ENCODE measurements at places on chromosomes 3 and 15.

DNA sequence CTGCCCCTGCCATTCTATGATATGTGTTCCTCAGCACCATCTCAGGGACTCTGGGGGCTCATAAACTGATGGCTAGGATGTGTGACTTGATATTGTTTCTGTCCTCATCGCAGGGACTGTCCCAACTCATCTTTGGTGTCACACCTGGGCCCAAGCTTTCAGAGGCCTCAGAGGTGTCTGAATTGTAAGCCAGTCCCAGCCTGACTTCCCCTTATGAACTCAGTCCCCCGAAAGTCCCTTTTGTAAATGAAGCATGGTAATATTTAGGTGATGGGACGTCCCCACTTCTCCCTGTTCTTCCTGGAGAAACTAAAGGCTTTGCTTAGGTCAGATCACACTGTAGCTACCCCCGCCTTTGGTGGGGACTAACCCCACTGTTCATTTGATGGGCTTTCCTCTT lies 142.4 kb upstream of the TLE3 start:
- no peak for DNase-seq

GRCh38 chr3:56769116-56769707 lies 32.5 kb downstream of the ARHGEF3 start:
- no peak for DNase-seq

GRCh38 chr15:23913081-23913480 lies 226.0 kb upstream of the NDN start:
- no peak for DNase-seq

- no peak for DNase-seq
These were observed 74.7 kb upstream of the ATP10A start for GRCh38 chr15:25937796-25938195.

- no peak for DNase-seq
These were observed 31.4 kb upstream of the POU1F1 start for GRCh38 chr3:87307805-87308204.

DNA sequence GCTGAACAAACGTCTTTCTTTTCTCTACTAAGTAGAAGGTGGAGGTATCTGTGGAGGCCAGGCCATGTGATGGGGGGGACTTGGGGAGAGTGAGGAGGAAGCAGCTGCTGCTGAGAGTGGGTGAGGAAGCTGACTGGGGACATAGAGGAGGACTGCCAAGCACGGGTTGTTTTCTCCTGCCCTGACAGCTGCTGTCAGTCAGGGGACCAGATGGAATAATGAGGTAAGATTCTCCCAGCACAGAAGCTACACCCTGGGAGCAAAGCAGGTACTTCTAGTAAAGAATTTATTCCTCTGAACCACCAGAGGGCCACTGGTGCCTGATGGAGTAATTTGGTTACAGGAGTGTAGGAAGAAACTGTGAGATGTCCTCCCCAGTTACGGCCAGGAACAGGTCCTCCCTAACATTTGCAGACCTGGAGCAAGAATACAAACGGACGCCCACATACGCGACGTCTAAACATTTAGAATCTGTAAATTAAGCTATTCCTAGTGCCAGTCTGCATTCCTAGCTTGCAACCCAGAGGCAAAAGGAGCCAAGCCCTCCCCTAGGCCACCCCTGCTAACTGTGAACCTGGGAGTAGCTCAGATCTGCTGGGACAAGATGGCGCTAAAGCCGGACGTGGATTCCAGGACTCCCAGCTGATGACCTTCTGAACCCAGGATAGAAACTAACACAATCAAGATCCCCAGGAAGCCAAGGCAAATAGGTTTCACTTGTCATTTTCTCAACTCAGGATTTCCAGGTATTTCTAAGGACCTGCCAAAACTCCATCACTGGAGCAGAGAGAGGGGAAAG lies 14.8 kb downstream of the CRYGS start:
- DNase-seq, result no peak

GRCh38 chr3:85781806-85782205 lies 823.0 kb downstream of the CADM2 start:
- no peak for DNase-seq

GRCh38 chr3:121735047-121735696 lies 14.4 kb downstream of the GOLGB1 start:
- no peak for DNase-seq

GRCh38 chr3:62602129-62602770 lies 228.9 kb upstream of the FEZF2 start:
- no peak for DNase-seq

- DNase-seq, result no peak
These were observed 750 bp downstream of the PODXL2 start for GRCh38 chr3:127629467-127630403.

- no peak for DNase-seq
These were observed 12.8 kb upstream of the KLF15 start for GRCh38 chr3:126370055-126370454.

DNA sequence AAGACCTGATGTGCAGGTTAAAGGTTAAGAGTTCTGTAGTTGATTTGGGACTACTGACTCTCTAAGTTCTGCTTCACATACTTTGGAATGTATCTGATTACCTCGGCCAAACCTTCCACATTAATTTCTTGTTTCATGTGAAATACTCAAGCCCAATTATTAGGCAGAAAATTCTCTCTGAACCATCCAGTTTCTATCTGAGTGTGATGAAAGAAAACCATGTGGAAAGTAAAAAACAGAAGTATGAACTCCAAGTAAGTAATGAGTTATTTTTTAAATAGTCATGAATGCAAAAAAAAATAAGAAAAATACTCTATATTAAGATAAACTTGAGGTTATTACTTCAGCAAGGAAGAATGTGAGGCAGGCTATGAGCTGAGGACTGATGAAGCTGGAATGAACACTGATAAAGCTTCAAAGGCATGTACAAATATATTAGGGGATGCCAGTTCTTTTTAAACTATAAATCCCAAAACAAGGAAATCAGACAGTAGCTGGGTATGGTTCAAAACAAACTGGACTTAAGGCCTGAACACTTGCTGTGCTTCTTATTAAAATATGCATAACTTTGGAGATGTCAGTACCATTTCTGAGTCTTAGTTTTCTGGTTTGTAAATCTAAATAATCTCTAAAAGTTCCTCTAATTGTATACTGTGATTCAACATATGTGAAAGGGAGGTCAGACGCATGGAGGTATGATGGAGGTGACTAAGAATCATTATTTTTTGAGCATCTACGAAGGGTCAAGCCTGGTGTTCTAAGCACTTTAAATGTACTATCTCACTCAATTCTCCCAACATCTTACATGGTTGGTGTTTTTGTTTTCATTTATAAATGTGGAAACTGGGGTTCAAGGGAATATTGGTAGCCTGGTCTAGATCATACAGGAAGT lies 59.6 kb downstream of the COL6A6 start:
- peak; percentile 30 for DNase-seq

DNA sequence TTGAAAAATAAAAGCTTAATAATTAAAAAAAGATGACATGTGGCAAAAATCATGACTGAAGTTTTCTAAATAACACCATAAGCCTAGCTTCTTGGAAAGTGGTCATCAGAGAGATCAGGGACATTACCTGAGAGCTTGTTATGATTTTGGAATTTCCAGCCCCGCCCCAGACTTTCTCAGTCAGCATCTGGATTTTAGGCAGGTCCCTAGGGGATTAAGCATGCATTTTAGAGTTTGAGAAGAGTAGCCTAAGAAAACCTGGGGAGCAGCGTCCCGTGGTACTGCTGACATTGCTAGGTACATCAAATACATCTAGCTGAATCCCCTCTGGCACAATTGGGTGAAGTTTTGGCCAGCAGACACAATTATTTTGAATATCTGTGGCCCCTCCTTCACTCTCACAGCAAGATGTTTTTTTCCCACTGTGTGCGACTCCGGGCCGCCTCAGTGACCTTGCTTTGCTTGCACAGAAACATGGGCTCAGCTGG lies 58.7 kb upstream of the MEF2A start:
- no peak for DNase-seq

DNA sequence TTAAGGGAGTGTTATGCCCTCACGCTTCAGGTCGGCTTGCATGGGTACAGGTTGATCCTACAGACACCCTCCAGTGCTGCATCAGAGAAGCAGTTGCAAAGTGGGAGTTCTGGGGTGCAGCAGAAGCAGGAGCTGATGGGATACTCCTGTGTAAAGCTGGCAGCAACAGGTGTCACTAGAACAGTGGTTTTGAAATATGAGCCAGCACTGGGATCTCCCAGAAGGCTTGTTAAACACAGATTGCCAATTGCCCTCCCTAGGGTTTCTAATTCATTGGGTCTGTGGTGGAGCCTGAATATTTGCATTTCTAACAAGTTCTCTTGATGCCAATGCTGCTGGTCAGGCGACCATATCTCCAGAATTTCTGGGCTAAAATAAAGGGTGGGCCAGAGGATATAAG lies 350.4 kb downstream of the CLSTN2 start:
- DNase-seq, result no peak

- DNase-seq, result no peak
These were observed 102.3 kb upstream of the TPM1 start for GRCh38 chr15:62940093-62940754.

DNA sequence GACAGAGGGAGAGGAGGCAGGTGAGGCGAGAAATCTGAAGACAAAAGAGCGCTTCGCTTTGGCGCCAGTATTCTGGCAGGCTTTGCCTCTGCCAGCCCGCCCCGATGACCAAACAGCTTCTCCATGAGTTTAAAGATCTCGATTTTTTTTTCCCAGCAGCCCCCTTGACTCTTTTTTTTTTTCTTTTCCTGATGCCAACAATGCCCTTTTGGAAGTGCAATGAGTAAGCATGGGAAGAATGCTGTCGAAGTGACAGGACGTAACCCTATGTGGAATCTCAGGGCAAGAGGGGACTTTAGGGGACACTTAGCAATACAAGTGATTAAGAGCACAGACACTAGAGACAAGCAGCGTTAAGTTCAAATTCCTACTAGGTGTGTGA lies 211.7 kb downstream of the FGF12 start:
- no peak for DNase-seq

- DNase-seq, result no peak
These were observed 52.4 kb upstream of the FNDC3B start for GRCh38 chr3:171986757-171987518.

DNA sequence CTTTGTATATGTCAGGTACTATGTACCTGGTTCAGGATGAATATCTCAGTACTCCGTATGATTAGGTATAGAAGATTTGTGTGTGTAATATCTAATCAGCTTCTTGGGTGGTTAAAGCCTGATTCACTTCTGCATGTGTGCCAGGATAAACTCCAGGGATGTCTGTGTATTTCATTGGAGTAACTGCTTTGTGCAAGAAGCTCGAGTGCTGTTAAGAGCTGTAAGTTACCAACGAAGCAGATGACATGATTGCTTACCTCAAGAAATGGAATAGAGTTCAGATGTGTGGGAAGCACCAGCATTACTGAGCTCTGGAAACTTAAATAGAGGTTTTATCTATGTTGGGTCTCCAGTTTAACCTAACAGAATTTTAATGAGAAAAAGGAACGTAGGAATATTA lies 23.7 kb downstream of the FAM98B start:
- no peak for DNase-seq

- no peak for DNase-seq
These were observed 646.3 kb downstream of the CADM2 start for GRCh38 chr3:85605066-85605465.

- no peak for DNase-seq
These were observed 188.3 kb downstream of the IL5RA start for GRCh38 chr3:2921903-2922302.

GRCh38 chr3:16448639-16449070 lies 64.8 kb downstream of the RFTN1 start:
- peak; percentile 94 for DNase-seq

GRCh38 chr3:126523745-126524428 lies at the start of gene CHST13:
Gene CHST13, plus strand, starts transcription at chr3:126524155. Its CDS starts 178 bp downstream, at chr3:126524333.
- no peak for DNase-seq

DNA sequence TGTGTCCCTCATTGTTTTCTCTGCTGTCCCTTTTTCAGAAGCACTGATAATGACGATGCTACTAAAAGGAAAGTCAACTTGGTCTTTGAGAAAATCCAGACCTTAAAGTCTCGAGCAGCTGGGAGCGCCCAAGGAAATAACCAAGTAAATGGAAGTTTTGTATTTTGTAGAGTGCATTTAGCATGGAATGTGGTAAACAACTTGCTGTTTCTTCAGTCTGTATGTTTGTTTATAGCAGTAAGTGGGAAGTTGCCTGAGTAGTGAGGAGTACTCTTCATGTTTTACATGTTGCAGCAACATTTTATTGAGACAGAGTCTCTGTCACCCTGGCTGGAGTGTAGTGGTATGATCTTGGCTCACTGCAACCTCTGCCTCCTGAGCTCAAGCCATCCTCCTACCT lies 66.0 kb downstream of the CGNL1 start:
- no peak for DNase-seq

GRCh38 chr15:89167267-89168176 lies 53.9 kb downstream of the RLBP1 start:
- no peak for DNase-seq

- no peak for DNase-seq
These were observed 196.2 kb downstream of the ROBO2 start for GRCh38 chr3:77236118-77236517.

GRCh38 chr3:194294895-194295214 lies 56.3 kb downstream of the CPN2 start:
- no peak for DNase-seq

DNA sequence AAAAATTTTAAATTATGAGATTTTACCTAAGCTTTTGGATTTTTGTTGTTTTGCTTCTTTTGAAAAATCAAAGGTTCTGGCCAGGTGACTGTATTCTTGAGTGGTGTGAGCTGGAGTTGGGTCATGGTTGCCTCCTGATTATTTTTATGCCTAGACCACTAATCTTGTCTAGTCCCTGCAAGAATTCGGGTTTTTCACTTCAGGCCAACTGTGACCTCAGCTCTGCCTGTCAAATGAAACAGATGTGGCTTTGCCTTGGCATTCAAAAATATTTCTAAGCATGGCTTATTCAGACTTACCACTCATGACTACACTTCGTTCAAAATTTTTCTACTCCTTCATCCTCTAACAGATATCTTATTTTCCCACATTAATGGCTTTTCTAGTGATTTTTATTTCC lies 25.4 kb upstream of the CDV3 start:
- DNase-seq, result no peak

DNA sequence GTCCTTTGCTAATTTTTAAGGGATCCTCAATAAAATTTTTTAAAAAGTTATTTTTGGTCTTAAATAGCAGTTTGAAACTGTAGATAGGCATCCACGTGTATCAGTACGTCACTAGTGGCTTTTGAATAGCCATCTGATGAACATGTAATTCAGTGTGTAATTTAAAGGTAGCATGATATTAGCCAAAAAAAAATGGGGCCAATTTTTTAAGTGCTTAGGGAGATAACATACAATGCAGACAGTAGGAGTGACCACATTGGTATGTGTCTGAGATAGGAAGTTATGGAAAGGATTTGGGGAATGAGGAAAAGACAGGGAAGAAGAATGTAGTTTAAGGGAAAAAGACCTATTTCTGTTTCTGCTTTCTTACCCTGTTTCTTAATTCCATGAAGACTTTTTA lies 2.5 kb downstream of the AP4E1 start:
- DNase-seq, result no peak

GRCh38 chr15:40217166-40217824 lies 21.6 kb upstream of the PAK6 start:
- DNase-seq, result peak; percentile 40

- DNase-seq, result no peak
These were observed 193.0 kb downstream of the ATP10A start for GRCh38 chr15:25670025-25670554.

Measured in amniotic stem cell (primary cell).